Epithelial cell of esophagus (primary cell): ENCODE measurements at places on chromosomes 6 and 20.

GRCh38 chr20:58852543-58853271 lies at the start of gene GNAS:
GNAS (plus strand) TSS chr20:58852716.
- DNase-seq, result peak; percentile 73

GRCh38 chr6:44255871-44256774 lies 1.2 kb downstream of the SLC35B2 start:
- DNase-seq, result no peak

DNA sequence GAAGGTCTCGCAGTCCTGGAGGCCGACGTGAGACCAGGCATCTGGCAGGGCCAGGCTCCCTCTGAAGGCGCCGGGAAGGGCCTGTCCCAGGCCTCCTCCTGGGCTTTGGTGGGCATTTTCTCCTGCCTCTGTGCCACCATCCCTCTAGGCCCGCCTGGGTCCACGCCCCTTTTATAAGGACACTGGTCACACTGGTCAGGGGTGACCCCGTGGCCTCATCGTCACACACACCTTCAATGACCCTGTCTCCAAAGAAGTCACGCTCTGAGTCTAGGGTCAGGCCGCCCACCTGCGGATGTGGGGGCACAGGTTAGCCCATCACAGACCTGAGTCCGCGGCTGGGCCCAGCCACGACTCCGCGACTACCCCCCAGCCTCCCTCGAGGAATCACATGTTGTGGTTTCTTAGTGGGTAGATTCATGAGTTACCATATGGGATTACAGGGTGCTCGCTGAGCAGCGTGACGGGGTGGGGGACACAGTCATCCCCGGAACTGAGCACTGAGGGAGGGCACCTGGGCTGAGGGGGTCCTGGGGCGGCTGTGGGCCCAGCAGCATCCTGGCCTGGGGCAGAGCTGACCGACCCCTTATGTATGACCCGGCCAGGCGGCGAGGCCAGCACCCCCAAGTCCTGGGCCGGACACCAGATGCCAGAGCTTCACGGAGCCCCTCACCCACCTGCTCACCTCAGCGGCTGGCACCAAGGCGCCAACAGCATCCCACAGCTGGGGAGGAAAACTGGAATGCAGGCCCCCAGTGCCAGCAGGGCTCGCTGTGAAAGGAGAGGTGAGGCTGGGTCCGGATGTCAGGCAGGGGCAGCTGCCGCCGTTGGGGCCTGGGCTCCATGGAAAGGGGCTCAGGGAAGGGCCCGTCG lies 115.9 kb downstream of the DLL1 start:
- no peak for DNase-seq

GRCh38 chr6:7124114-7124513 lies 16.4 kb downstream of the RREB1 start:
- no peak for DNase-seq

DNA sequence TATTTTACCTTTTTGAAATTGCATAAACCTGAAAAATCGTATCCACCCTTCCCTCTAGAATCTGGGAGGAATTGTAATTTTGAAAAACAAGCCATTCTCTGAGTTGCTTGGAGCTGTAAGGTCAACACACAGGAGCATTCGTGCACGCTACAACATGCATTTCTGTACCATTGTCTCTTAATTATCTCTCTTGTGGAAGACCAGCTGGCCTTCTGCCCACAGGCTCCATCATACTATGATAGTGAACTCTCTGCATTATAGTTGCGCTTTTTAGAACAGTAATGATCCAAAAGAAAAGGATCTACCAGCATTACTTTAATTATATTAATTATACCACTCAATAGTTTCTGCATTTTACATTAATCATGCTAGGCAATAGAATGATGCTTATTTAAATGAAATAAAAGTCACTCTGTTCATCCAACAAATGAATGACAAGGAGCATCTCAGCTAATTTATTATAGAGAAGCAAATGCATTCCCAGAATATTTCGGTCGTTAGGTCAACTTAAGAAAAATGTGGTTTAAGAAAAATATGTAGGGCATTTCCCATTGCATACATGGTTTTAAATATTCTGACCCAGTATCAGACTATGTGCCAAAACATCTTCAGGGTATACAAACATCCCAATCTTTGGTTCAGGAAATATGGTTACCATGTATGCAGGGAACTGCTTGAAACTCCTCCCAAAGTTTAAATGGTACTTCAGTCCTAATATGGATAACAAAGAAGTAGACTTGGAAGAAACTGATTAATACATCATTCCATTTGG lies 263.5 kb downstream of the TFAP2A start:
- DNase-seq, result peak; percentile 38

- peak; percentile 92 for DNase-seq
Measured at GRCh38 chr20:51985013-51985415, 182.7 kb upstream of the SALL4 start.

DNA sequence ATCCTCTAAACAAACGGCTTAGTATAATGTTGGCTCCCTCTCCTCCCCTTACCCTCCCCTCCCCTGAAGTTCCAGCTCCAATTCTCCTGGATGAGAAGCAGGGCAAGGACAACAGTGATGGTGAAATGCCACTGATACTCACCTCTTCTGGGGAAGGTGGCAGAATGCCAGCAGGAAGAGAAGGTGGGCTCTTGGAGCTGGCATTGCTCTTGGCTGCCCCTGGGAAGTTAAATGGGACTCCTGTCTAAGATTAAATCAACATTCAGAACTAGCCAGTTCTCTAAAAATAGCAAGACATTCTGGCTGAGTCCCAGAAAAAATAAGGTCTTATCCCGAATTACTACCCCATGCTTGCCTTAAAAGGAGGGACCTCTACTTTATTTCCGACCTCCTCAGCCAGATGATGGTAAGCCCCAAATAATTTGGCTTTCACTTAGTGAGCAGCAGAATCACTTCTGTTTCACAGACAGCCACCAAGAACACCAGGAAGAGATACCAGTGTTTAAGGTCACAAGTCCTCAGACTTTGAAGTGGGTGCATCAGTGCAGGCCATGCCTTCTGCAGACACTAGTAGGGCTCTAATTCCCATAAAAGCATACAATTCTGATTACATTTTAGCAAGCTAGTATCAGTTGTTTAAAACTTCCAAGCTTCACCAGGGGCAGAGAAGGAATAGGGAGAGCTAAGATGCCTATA lies 46.0 kb upstream of the IL17A start:
- DNase-seq, result no peak
